BE2C (cell line): ENCODE measurements at places on chromosomes 2 and 18.
A peak's percentile ranks its signal among the peaks of the same experiment; 100 is the strongest.

DNA sequence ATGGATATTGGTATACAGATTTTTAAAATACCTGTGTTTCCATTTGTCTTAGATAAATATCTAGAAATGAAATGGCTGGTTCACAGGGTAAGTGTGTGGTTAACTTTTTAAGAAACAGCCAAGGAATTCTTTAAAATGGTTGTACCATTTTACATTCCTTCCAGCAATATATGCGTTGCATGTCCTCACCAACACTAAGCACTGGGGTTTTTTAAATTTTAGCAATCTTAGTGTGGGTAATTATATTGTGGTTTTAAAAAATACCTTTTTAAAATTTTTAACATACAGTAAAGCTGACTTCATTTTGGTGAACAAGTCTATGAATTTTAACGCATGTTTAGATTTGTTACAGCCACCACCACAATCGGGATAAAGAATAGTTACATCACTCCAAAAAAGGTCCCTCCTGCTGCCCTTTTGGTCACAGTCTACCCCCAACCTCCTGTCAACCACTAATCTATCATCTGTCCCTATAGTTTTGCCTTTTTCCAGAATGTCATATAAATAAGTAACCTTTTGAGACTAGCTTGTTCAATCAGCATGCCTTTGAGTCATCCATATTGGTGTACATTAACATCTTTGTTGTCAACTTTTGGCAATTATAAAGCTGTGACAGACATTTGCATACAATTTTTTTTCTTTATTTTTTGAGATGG is 128.1 kb upstream of the MSTN start:
- DNase-seq: no peak

DNA sequence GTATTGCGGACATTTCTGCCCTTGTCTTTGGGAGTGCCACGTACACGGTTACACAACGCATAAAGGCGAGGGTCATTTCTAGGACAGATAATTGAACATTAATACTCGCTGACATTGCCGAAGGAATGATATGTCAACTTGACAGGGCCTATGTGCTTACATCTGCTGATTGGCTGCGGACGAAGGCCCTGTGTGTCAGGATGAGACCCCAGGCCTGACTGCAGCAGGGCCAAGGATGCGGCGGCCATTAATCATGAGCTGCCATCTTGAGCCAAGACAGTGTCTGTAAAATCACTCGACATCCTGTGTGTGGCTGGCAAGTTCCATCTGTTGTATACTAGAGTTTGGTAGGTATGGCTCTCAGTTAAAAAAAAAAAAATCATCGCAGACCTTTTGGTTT is 96.6 kb downstream of the MEIS1 start:
- peak; percentile 45 for DNase-seq

DNA sequence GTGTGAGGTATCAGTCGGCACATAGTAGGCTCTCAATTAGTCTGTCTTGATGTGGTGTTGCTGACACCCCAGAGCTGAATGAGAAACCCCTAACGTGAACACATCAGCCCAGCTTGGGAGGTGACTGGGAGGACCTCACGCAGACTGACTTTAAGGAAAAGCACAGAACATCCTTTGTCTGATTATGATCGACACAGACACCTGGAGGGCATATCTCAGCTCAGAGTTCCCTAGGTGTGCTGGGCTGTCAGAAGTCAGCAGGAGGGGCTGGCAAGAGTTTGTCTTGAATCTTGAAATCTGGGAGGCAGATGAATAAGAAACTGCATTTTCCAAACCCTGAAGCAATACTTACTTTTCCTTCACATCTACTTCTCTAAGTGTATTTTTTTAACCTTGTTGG is 16.8 kb upstream of the MYCN start:
- no peak for DNase-seq

DNA sequence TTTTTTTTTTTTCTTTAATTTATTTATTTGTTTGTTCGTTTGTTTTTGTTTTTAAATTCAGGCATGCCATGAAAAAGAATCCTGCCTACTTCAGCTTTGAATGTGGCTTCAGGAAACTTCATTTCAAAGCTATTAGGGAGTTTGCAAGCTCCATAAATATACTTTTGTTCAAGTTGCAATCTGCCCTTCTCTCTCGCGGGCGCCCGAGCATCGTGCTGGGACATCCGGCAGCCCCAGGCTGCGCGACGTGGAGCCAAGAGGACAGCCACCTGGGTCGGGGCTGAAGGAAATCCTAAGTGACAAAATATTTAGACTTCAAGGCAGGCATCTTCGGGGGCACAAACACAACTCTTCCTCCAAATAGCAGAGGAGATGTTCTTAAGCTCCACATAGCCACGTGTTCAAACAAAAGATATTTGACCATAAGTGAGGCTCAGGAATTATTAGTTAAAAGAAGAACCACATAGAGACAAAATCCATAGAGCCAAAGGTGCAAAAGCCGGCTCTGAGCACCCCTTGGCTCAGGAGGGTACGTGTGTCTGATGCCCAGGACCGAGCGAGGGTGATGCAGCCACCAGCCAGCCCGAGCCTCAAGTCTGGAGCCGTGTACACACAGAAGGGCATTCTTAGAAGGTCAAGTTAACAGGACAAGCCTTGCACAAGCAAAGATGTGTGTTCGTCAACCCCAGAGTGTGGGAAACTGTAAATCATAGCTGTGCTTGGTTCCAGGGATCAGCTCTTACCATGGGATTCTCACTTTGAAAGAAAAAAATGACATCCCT is 256.5 kb upstream of the SALL3 start:
- no peak for DNase-seq

GRCh38 chr2:29053670-29054400 is 20.5 kb downstream of the PCARE start:
- DNase-seq: no peak

DNA sequence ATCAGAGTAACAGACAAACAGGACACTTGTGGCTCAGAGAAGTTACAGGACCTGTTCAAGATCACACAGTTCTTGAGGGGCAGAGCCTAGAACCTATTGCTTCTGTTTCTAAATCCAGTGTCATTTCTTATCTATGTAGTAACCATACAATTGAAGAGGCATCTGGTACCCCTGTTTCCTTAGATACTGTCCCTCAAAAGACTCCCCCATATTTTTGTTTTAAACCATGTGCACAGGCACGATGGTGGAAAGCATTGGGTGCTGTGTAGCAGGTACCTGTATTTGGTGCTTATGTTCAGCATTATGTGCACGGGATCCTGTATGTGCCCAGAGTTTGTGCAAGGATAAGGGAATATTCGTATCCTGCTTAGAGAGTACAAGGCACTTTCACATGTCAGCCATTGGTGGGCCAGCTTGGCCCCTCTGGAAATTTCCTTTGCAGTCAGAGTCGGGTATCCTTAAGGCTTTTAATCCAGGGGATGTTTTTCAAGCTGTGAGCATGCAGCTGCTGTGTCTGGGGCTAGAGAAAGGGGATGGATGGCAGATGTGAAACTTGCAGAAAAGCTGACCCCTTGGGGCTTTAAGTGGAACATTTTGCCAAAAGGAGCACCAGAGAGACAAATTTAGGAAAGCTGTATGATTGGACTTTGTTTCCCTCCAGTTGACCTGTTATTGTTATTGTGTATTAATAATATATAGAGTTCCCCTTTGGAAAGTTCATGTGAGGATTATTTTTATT is 2.1 kb downstream of the LBH start:
- no peak for DNase-seq

DNA sequence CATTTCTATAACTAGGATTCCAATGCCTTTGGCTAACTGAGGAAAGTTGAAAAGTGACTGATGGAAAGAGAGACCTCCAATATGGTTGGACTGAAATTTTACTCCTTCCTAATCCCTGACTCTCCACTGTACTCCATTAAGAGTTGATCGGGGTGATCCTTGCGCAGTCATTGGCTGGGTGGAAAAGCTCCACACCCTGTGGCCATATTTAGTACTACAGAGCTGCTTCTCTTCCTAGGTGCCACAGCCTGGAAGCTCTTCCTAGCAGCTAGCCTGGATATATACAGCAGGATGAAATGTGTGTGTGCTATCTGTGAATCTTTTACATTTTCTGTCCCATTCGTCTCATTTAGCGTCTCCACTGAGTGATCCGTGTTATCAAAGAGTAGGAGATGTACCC is 71.2 kb downstream of the MEP1B start:
- DNase-seq: no peak

- no peak for DNase-seq
These were observed 80.6 kb downstream of the CLIP4 start for GRCh38 chr2:29195796-29196195.

DNA sequence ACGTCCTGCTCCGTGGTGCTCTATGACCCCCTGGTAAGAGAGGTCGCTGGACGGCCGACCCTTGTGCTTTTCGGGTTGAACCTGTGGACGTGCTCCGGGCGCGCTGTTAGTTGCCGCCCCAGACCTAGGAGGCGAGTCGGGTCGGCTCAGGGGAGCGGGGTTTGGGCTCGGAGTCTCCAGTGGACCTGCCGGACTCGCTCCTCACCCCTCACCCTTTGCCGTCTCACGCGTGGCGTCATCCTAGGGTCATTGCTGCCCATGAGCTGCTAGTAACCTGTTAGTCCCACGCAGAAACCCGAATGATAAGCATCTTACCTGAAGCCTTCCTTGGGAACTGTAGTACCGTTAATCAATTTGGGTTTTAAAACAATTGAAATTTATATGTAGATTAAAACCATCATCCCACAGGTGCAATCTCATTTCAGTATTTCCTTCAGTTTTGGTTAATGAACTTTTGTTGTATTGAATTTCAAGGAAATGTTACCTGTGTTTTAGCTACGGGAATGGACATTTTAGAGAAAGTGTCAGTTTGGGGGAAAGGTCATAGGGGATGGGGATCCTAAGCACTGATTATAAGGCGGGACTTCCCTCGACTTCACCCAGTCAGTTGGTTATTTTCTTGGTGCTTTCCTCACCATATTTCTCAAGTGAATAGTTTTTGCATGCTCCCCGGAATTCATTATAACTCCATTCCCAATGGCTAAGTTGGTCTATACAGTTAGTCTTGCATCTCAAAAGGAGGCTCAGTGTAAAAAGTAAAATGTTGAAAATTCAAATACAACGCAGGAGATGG is 536 bp downstream of the ELP2 start:
- no peak for DNase-seq

- no peak for DNase-seq
These were observed 10.0 kb downstream of the PRELID3A start for GRCh38 chr18:12417687-12418086.

- DNase-seq: no peak
These were observed 183.2 kb downstream of the EPHA4 start for GRCh38 chr2:221388891-221389290.

GRCh38 chr2:226407135-226407534 is 392.5 kb downstream of the IRS1 start:
- no peak for DNase-seq

DNA sequence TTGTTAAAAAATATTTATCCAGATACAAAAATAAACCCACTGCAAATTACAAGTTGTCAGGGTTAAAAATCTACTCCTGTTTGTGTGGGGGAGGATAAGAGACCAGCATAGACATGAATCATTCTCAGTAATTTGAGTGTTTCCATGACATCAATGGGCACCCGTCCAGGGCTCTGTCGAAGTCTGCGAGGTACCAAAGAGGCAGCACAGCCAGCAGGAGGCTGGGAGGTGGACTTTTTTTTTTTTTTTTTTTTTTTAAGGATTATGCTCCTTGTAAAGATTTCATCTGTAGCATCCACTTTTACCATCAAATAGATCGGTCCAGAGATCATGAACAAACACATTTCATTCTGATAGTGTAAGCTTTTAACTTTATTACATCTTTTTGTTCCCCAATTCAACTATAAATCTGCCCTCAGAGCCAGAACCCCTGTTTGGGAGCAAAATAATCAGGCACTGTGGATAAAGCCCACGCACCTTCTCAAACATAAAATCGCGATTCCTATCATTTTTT is 182.0 kb downstream of the TCF4 start:
- peak; percentile 87 for DNase-seq

- no peak for DNase-seq
These were observed 128.2 kb upstream of the TMEM200C start for GRCh38 chr18:6023551-6023950.

- DNase-seq: no peak
These were observed 1.2 kb downstream of the ANKRD23 start for GRCh38 chr2:96842600-96842999.

DNA sequence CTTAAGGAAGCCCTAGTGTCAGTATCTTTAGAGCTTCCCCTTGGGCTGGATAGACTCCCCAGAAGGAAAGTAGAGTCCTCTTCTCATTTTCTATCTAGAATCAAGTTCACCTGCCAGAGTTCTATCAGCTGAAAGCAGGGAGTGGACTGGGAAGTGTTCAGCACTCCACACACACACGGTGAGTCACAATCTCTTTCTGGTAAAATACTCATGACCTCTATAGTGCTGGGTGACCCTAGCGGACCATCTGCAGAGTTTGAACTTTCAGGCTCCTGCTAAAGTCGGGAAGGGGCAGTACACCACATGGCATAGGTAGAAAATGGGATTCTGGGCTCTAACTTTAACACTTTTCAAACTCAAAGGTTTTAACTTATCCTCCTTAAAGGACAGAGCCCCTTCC is 43.3 kb downstream of the SAP130 start:
- DNase-seq: no peak

- peak; percentile 36 for DNase-seq
These were observed at the start of gene DCC for GRCh38 chr18:52339891-52340371. Gene DCC (plus strand): TSS chr18:52340197. CDS start chr18:52340788, 591 bp downstream.

DNA sequence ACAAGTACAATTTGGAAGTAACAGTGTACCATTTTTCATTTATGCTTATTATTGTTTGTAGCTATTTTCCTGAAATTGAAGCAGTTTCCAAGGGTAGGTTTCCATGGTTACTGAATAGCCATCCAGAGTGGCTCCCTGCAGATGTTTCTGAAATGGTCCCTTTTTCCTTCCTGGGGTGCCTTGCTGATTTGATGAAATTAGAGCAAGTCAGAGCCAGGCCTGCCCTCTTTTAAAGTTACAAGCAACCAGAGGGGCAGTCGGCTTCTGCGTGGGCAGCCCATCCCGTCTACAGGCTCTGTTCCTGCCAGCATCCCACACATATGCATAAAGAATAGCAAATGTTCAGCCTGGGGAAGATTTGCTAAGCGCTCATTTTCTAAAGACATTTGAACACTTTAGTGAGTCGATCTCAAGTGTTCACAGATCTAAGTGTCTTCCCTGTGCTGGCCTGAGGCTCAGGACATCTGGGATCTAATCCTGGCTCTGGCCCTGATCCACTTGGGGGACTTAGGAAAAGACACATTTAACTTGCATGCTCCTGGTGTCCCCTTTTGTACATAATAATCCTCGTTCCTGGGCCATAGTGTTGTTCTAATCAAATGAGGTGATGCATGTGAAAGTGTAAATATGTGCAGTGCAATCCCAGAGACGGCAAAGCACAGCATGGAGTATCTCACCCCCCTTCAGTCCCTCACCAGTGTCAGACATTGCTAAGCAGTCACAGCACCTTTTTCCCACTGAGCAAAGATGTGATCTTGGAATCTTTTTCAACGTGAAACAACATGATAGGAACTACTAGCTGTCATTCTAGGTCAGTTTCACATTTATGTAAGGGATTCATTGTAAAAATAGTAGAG is 92.2 kb downstream of the STPG4 start:
- DNase-seq: peak; percentile 54

DNA sequence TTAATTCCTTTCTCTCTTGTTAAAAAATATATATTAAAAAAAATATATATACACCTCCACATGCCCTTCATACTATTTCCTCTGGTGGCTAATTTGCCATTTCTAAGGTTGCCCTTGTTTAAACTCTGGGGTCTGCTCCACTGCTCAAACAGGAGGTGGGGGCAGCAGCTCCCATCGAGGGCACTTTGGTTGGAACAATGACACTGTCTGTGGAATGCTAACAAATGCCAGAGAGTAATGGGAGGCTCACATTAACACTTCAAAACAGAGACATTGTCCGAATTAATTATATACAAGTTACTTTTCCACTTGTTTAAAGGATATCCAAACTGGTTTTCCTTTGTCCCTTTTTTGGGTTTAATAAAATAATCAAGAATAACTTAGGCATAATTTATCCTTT is 58.8 kb upstream of the CD302 start:
- no peak for DNase-seq
